ENCODE measurements at places on chromosomes 4 and X. TPM values are rescaled to one million over a fixed set of nuclear protein-coding genes. Genes with fewer than 3 reads are reported as not detected.

DNA sequence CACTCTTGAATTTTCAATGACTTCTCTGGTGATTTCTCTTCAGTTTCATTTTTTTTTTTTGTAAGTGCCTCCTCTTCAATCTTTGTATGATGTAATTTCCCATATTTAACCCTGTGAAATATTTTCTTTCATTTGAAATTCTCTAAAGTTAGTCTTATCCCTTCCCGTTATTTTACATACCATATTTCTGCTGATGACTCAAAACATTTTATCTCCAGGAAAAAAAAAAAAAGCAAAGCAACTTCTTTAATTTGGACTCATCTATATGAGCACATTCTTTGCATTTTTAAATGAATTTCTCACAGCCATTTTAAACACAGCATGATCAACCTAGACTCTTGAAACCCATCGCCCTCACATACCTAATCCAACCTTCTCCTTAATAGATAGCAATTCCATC lies 1831.4 kb downstream of the ARAP2 start:
- no peak for DNase-seq

DNA sequence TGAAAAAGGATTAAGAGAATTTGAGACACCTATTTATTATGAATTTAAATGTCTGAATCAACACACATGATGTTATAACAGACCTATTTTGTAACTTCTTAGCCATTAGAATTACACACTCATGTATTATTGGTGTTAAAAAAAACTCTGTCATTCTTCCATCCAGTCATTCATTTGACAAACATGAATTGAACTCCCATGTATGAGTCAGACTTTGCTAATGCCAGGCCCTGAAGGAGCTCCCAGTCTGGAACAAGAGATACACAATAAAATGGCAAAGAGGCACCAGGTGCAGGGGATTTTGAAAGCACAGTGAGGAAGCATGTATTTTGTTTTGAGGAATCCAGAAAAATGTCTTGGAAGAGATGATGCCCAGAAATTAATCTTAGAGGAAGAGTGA lies 87.7 kb upstream of the EFHC2 start:
- no peak for DNase-seq

GRCh38 chr4:156158747-156159146 lies 205.1 kb upstream of the CTSO start:
- DNase-seq = no peak

The CD40LG gene
- not detected for total RNA-seq

The CCKAR gene
- not detected for total RNA-seq
